ENCODE measurements at places on chromosomes 2 and 18.

DNA sequence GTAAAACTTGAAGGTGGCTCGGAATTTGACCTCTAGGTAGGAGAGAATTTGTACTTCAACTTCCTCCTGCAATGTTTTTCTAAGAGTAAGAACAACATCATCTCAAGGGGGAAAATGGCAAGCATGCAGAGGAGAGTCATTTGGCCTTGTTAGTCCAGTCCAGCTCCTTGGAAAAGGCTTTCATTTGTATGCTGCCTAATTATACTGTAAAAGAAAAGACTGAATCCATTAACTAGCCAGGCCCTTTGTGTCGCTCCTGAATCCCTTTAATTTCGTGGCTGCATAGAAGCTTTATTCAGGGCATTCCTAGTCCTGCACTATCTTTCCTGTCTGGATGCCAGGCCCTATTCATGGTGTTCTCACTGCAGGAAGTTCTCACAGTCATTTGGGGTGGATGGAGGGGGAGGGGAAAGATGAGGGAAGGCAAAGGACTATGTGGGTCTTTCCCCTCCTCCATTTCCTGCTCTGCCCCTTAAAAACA is 36.0 kb downstream of the PHLPP1 start:
- no peak for DNase-seq

GRCh38 chr2:222532315-222532714 is 108.0 kb downstream of the SGPP2 start:
- no peak for DNase-seq

DNA sequence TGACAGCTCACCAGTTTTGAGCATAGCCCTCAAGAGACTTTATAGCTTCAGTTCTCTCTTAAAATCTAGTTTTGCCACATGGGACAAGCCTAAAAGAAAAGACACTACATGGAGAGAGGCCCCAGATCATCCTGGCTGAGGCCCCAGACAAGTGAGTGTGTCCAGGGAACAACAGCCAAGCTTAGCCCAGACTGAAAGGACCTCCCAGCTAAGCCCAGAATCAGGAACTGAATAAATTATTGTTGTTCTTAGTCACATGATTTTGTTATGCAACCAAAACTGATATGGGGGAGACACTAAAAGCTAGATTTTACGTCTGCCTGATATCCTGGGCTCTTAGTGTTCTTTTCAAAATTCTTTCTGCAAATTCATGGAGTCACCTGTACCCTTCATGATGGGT is 29.3 kb upstream of the LBH start:
- no peak for DNase-seq

GRCh38 chr2:127508023-127508630 is 18.2 kb downstream of the IWS1 start:
- no peak for DNase-seq

DNA sequence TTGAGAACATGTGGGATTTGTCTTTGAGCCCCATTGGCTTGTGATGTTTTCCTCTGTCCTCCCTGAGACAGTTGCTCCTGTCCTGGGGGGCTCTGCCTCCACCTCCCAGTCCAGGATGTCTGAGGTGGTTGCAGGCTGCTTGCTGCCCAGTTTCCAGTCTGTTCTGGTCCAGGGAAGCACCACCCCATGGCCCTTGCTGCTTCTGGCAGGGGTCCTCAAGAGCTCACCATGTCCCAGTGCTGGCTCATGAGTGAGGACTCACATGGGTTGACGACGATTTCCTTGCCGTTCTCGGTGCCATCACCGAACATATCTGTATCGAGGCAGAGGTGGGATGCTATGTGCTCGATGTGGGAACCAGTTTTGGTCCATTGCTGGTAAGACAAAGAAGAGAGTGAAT is 103.4 kb upstream of the CAPN13 start:
- DNase-seq = no peak

- DNase-seq = no peak
Observed at GRCh38 chr2:232892843-232893242, 22.8 kb downstream of the SNORC start.

GRCh38 chr2:196244516-196244915 is 73.1 kb upstream of the STK17B start:
- no peak for DNase-seq

- DNase-seq = no peak
Observed at GRCh38 chr2:20291846-20292408, 58.7 kb downstream of the PUM2 start.

DNA sequence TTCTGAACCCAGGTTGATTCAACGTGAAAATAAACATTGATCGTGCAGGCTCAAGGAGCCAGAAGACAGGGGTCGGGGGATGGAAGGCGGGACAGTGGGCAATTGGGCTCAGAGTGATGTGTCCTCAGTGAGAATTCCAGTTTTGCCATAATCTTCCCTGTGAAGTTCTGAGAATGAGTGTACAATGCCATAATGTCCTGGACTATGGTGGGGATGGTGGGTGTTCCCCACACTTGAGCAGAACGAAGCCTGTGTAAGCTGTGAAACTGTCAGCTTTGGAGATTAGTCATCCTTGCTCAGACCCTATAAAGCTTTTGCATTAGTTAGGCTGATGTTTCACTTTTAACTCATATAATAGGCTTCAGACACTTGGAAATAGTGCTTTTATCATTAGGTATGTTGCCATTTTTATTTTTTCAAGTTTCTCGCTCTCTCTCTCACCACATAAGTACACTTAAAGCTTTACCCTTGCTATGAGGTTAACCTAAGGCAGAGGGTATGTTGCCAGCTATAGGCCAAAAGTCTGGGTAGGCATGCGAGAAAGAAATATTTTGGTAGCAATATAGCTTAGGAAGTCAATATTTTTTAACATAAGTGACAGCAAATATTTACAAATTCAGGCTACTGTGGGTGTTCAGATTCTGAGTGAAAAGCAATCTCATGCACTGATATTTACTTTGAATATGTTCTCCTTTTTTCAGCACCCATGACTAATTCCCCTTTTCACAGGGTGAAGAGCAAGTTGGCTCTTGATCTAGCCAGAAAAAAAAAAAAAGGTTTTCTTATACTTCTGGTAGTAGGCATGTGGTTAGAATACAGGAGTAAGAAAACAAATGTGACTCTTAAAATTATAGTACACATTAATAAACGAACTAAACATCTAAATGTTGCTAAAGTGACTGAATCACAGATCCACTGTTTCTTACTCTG is 47.2 kb downstream of the CDC42EP3 start:
- DNase-seq = no peak

DNA sequence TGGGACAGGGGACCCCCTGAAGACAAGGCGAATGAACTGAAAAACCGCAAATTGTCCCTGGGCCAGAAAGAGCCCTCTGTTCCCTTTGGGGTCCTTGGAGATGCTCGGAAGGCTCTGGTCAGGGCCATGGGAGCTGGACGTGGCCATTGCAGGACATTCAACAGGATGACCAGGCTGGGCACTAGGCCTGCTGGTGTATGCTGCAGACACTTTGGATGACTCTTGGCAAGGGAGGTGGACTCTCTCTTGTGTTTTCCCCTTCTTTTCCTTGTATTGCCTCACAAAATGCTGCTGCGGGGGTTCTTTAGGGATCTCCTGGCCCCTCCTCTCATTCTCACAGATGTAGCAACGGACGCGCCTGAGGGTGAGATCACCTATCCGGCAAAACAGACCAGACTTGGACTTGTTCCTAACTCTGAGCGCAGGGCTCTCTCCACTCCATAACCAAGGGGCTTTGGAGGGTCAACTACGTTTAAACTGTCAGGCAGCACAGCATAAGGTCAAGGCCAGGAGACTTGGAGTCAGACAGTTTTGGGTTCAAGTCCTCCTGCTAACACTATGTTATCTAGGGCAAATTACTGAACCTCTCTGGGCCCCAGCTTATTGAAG is 41.8 kb upstream of the SH3RF3 start:
- DNase-seq = no peak

GRCh38 chr2:203453858-203454451 is 81.1 kb downstream of the RAPH1 start:
- peak; percentile 33 for DNase-seq

DNA sequence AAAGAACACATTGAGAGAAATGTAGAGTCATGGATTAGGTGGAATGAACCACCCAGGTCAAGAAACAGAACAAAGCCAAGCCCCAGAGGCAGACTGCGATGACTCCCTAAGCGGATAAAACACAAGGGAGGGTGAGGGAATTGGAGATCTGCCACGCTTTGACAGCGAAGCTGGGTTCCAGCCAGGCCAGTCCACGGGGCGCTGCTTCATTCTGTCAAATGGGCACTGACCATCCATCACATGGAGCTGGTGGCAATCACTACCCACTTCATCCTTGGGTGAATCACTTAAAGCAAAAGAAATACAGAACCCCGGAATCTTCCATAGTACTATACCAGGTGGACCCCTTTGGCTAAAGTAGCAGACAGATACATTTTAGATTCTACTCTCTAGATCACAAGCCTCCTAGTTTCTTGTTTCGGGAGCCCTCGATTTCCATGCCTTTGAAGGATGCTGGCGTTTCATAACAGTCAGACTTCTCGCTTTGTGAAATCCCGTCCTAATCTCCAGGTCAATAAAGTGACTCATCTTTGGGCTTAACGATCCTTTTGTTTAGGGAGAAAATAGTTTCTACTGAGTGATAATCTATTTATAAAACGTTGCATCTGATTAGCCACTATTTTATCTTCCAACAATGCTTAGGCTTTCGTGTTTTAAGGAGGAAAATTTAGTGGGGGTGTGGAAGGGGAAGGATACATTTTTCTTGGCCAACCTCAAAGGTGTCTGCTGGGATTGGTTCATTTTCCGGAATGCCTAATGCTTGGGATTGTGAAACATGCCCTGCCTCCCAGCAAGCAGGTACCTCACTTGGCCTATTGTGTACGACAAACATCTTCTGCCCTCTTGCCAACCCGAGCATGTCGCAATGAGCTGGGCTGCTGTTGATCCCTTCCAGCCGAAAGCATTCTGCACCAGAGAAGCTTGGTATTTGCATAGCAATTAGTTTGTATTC is 44.1 kb upstream of the HDAC4 start:
- no peak for DNase-seq

- no peak for DNase-seq
Observed at GRCh38 chr2:54522624-54523281, 66.6 kb downstream of the SPTBN1 start.

DNA sequence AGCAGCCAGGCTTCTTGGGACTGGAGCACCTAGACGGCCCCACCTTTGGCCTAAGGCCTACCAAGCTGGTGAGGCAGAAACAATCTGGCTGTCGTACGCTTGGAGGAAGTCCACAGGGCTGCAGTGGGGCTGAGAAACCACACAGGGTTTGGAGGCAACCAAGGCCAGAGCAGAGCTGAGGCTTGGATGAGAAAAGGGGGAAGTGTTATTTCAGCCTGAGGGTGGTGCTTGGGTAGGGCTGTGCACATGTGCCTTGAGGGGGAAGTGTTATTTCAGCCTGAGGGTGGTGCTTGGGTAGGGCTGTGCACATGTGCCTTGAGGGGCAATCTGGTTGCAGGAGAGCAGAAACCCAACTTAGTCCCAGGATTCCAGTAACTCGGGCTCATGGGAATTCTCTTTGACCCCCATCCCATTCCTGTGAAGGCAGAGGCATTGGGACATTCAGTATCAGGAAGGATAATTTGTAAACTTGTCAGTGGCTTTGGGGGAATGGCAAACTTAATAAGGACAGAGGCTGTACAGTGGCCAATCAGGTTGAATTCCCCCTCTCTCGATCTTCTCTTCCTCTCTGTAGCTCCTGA is 971 bp upstream of the FBXO41 start:
- DNase-seq = no peak

- no peak for DNase-seq
Observed at GRCh38 chr2:43224131-43224570, 2.3 kb downstream of the ZFP36L2 start.

DNA sequence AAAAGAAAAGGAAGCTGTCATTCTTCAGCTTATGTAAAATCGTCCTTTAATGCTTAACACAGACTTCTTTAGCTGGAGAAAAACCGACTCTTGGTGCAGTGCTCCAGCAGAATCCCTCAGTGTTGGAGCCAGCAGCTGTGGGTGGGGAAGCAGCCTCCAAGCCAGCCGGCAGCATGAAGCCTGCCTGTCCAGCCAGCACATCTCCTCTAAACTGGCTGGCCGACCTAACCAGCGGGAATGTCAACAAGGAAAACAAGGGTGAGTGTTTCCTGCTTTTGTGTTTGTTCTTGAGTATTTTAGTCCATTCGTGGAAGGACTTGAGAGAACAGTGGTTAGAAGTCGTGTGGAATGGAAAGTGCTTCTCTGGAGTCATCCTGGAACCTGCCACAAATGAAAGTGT is 38.9 kb downstream of the KDM3A start:
- DNase-seq = no peak

DNA sequence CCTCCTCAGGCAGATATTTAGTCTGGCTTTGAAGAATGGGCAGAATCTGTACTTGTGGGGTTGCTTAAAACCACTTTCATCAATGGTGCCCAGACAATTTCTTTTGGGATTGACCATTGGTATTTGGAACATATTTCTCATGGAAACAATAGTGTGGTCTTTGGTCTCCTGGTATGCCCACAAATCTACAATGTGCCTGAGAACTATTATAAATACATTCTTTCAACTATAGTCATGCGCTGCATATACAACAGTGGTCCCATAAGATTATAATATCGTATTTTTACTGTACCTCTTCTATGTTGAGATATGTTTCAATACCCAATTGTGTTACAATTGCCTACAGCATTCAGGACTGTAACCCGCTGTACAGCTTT is 34.8 kb upstream of the PPP4R1 start:
- DNase-seq = no peak

- no peak for DNase-seq
Observed at GRCh38 chr18:44171301-44171700, 509.4 kb upstream of the SETBP1 start.

- DNase-seq = peak; percentile 29
Observed at GRCh38 chr18:50967714-50968661, at the start of gene ELAC1. TSS of gene ELAC1 (plus strand) at chr18:50968040. CDS start at chr18:50974405, 6,365 bp downstream.

DNA sequence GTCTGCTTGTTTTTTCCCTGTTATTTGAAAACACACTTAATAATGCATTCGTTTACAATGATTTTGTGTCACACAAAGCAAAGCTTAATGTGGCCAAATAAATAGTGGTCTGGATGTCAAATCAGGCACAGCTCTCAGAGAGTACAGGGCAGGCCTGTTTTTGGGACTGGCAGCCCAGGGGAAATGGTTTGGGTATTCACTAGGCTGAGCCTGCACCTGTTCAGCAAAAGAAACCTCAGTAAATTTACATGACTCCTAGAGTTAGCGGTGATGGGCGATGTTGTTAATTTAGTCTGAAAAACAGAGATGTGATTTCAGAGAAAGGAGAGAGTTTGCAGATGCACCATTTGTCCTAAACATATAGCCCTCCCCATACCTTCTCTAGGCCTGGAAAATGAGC is 197.1 kb downstream of the ALK start:
- no peak for DNase-seq

DNA sequence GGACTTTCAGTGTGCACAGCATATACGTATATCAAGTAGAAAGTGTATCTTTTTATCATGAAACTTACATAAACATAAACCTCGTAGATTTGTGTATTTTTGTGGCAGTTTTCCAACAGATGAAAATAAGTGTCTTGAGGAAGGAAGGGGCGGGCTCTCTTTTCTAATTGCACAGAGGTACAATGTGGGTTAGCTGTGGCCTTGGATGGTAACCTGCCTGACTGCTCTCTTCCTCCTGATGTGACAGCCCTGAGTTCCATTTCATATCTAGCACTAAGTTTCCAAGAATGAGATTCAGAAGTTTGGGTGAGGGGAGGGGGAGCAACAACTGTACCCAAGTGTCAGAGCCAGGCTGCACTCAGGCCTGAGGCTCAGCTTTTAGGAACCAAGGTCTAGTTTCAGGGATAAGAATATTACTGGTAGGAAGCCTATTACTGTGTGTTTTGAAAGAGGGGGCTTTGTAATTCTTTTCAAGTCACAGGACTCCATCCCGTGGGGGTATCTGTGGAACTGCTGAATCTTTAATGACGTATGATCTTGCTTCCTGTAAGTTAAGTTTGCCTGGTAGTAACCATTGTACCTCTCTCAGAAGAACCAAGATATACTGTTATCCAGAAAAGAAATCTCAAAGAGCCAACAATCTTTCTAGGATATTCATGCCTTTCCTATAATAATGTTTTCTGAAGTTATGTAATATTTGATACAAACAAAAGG is 483.7 kb downstream of the PTPRM start:
- no peak for DNase-seq

Measured in HFF-Myc (cell line).